ENCODE measurements at places on chromosomes 7 and 10.
A peak's percentile ranks its signal among the peaks of the same experiment; 100 is the strongest.

DNA sequence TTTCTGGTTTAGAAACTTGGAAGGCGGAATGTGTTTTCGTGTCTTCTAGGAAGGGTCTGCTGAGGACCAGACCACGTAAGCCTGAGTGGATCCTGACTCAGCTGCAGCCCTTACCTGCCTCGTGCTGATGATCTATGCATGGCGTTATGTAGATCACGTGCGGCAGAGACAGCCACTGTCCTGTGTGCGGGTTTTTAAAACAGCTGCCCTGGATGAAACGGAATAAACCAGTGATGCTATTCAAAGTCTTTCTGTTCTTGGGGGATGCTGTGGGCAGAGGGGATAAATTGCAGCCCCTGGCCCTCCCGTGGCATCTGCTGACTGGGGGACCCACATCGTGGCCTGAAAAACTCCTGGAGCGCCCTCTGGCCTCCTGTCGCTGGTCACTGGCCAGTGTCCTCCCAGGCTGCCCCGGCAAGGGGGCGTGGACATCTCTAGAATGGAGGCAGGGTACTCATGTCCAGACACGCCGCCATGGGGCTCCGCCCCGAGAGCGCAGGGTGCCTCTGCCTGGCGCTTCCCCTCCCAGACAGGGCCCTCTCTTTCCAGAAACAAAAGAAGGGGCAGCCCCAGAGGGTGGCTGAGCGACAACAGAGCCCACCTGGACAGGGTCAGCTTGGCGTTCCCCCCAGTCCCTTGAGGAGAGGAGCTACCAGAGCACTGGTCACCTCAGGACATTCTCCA is 13.2 kb downstream of the ALKBH4 start:
- DNase-seq: no peak

GRCh38 chr10:127996586-127996985 is 89.7 kb downstream of the PTPRE start:
- no peak for DNase-seq

- DNase-seq: no peak
Measured at GRCh38 chr7:103888603-103889153, 100.8 kb downstream of the RELN start.

GRCh38 chr7:116240024-116240668 is 29.8 kb downstream of the TES start:
- no peak for DNase-seq

DNA sequence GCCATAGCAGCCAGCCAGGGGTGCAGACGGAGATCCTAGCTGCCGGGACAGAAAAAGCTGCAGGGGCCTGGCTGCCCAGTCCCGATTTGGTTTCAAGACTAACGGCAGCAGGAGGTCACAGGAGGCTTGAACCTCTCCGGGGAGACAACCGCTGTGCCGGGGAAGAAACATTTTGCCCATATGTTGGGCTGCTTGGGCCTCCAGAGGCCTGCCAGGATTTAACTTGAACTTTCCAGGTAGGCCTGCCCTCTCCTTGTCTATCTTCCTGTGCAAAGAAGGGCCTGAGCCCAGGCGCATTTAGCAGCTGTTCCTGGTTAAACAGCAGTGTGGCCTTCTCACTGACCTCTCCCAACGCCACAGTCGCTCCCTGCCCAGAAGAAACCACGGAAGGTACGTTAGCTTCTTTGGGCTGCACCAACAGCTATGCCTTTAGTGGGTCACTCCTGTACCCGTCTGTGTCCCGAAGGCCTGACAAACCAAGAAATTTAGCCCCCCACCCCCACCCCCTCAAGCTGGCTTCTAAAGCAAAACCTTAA is 17.1 kb upstream of the PTF1A start:
- DNase-seq: no peak

- no peak for DNase-seq
Measured at GRCh38 chr7:22565315-22565811, 65.4 kb upstream of the STEAP1B start.

DNA sequence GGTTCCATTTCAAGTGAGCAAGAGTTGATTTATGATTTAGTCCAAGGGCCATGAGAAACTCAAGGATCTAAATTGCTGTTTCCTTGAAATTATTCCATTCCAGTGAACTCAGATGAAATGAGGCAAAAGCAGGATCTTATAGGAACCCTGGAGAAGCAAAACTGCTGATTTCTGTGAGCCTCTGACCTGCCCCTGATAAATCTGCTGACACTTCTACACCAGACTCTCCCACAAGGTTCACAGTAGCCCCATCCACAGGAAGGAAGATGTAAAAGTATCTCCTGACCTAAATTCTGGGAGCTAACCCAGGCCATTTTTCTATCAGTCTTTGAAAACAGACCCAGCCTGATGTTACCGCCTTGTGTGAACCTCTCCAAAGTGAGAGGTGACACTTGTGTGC is 987.6 kb upstream of the AUTS2 start:
- DNase-seq: no peak

- DNase-seq: no peak
Measured at GRCh38 chr7:157925383-157925875, 588.6 kb downstream of the DNAJB6 start.

DNA sequence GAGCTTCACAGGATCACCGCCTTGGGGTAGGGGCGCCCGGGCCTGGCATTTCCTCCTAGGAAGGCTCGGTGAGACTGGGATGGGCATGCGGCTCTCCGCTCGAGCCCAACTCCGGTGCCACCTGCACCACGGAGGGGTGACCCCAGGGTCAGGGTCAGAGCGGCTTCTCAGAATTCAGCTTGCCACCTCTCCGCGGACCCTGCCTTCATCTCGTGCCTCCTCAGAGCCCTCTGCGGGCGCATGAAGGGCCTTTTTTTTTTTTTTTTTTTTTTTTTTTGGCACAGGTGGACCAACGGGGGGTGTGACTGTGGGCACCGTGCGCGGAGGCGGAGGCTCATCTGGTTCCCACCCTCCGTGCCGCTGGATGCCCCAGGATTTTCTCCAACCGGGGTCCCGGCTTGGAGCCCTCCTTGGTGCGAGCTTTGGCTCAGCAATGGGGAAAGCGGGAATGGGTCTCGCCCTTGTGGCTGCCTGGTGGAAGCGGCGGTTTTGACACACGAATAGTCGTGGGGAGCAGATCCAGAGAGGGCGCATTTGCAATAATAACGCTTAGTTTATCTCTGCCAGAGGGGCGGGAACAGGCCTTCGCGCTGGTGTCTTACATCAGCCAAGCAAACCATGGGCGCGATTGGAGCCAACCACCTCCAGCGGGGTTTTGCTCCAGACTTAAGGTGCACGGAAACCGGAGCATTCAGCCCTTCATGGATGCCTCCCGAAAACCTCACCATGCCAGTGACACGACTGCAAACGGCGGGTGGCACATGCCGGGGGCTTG is 5.0 kb upstream of the TNRC18 start:
- no peak for DNase-seq

DNA sequence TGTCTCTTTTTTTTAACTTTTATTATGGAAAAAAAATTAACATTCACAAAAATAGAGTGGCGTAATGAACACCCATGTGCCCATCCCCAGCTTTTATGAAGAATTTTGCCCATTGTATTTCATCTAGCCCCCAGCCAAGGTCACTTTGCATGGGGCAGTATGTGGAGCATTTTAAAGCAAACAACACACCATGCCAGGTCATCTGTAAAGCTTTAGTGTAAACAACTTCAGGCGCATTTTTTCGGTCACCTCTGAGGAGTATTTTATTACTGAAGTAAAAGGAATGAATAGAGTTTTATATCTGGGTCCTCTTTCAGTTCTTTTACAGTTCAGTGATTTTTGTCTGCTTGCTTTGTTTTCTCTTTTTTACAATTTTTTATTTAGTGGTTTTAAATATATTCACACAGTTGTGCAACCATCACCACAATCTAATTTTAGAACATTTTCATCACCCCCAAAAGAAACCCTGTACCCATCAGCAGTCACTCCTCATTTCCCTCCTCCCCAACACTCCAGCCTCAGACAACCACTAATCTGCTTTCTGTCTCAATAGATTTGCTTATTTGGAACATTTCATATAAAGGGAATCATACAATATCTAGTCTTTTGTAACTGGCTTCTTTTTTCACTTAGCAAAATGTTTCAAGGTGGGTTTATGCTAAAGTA is 87.9 kb downstream of the SLC37A3 start:
- no peak for DNase-seq

DNA sequence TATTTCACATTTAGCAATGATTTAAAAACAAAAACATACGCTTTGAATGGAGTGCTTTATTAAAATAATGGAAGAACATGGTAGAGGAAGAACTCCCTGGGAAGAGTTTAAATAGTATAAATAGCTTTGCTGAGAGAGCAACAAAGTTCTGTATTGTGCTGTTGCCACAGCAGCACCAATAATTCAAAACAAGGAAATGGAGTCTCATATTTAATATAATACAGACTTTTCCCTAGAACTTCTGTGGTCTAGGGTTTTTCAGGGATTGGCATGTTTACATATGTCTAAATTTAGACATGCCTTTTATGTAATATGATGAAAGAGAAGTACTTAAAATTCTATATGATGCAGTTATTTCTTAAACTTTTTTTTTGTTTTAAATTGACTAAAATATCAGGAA is 217.2 kb upstream of the HDAC9 start:
- no peak for DNase-seq

- DNase-seq: peak; percentile 9
Measured at GRCh38 chr7:35035511-35035961, 1.7 kb downstream of the DPY19L1 start.

- peak; percentile 79 for DNase-seq
Measured at GRCh38 chr10:47384148-47384921, at the start of gene ZNF488. Gene ZNF488 (minus strand): TSS chr10:47384293. CDS start chr10:47368829, 15,464 bp downstream.

GRCh38 chr10:110404825-110405224 is 92.9 kb upstream of the DUSP5 start:
- no peak for DNase-seq

- no peak for DNase-seq
Measured at GRCh38 chr7:40297741-40298311, 163.0 kb downstream of the SUGCT start.

- no peak for DNase-seq
Measured at GRCh38 chr7:99021941-99022560, 121.9 kb downstream of the SMURF1 start.

- DNase-seq: no peak
Measured at GRCh38 chr10:36597756-36598320, 527.6 kb upstream of the ANKRD30A start.

DNA sequence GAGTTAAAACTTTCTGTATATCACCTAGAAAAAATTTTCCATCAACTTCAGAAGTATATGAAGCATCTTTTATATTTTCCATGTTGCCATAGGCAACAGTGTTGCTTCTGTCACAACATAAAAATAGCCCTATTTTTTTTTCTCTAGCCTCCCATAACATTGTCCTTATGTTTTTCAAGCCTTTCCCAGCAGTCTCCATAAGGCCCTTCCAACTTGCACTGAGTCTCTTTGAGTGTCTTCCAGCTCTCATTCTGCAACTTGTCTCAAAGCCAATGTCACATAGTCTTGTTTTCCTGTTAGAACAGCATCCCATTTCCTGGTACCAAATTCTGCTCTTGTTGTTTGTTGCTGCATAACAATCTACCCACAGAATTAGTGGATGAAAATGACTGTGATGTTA is 1055.5 kb upstream of the GHITM start:
- no peak for DNase-seq

GRCh38 chr10:116112232-116113231 is 160.5 kb downstream of the GFRA1 start:
- no peak for DNase-seq

DNA sequence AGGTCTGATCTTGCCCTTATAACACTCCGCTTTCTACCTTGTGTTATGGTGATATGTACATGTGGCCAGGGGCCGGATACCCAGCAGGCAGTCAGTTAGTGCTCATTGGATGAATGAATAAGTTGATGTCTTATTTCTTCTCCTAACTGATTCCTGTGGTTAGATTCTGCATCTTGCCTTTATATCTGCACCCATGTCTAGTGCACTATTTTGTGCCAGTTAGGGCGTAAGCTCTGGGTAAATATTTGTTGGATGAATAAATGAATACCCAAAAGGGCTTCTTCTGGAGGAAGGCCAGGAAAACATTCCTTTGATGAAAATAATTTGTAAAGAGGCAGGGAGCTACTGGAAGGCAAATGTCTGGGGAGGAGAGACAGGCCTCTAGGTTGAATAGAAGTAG is 148.2 kb downstream of the CHN2 start:
- no peak for DNase-seq

DNA sequence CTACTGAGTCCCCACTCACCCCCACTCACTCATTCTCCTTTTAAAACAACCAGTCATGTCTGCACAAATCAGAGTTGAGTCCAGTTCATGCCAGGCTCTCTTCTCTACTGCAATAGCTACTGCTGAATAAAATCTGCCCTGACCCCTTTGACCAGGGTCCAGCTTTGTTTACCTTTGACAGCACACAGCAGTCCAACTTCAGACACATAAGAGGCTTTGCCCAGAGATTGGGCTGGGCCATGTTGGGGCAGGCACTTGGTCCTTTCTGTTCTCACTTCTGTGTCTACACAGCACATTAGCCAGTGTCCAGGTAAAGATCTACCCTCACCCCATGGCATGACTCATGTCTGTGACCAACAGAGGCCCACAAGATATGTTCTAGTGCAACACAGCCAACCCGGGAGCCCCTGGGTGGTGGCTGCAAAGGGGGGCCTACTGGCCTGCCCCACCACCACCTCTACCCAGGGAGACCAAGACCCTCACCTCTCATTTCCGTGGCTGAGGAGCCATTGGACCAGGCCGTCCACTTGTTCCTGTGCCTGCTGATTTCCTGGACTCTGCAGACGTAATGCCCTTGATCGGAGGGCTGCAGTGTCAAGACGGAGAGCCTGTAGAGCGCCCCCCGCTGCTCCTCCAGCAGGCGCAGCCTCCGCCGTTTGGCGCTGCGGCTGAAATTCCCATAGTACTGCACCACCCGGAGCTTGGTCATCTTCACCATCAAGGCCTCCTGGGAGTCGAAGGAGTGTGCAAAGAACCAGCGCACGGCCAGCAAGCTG is 8.0 kb downstream of the VSTM4 start:
- no peak for DNase-seq

DNA sequence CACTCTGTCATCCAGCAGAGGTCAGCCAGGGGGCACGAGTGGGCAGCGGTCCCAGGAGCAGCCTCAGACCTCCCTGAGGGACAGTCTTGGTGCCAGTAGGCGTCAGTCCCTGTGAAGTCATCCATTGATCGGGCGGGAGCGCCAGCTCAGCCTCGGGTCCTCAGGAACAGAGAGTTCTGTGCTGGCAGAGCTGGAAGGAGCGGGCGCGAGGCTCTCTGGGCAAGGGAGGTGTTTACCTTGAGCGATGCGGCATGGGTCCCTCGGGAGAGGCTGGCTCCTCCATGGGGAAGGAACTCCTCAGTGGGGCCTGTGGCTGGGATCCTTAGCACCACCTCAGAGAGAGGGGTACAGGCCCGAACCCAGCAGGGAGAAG is 101.1 kb upstream of the PPIF start:
- DNase-seq: no peak

DNA sequence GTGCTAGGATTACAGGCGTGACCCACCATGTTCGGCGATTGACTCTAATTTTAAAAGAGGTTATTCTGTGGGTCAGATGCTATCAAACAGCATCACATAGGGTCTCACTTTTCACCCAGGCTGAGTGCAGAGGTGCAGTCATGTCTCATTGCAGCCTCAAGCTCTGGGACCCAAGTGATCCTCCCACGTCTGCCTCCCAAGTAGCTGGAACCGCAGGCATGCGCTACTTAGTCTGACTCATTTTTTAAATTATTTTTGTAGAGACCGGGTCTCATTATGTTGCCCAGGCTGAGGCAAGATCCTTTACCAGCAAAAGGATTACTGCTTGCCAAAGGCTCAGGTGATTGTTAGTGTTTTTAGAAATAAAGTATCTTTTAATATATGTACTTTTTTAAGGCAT is 42.9 kb upstream of the STOX1 start:
- DNase-seq: no peak

GRCh38 chr7:216360-217300 is 24.3 kb downstream of the FAM20C start:
- DNase-seq: no peak

GRCh38 chr7:52656098-52656497 is 379.3 kb upstream of the POM121L12 start:
- no peak for DNase-seq

All from stimulated activated CD4-positive, alpha-beta T cell treated with anti-CD3 and anti-CD28 coated beads, Interleukin-2, amount 100 ng/mL, for 48 hours (primary cell).